NCI-H187 (cell line): ENCODE measurements at places on chromosomes 16 and 17.
A peak's percentile ranks its signal among the peaks of the same experiment; 100 is the strongest.

DNA sequence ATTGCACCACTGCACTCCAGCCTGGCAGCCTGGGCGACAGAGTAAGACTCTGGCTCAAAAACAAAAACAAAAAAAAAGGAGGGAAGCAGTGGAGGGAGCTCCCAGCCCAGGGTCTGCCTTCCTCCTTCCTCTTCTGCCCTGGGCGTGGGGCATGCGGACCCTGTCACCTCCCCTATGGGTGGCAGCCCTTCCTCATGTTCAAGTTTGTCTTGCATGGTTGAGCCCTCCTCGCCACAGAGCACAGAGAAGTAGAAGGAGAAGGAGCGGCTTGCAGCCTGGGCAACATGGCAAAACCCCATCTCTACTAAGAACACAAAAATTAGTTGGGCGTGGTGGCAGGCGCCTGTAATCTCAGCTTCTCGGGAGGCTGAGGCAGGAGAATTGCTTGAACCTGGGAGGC lies 21.4 kb upstream of the TIMP2 start:
- no peak for DNase-seq

DNA sequence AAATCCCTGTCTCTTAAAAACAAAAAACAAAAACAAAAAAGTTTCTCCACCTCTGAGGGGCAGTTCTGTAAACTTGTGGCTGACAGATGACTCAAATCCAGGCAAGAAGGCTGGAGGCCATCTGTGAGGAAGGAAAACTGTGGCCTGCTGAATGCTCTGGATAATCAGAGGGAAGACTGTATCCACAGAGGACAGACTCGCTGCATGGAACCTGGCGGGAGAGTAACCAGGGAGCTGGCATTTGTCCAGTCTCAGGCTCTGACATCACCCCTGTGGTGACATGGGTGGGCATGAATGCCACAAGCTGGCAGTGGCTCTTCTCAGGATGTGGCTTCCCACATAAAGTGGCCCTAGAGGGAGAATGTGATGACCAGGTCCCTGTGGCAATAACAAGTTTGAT lies 2.8 kb upstream of the KSR1 start:
- DNase-seq, result no peak

DNA sequence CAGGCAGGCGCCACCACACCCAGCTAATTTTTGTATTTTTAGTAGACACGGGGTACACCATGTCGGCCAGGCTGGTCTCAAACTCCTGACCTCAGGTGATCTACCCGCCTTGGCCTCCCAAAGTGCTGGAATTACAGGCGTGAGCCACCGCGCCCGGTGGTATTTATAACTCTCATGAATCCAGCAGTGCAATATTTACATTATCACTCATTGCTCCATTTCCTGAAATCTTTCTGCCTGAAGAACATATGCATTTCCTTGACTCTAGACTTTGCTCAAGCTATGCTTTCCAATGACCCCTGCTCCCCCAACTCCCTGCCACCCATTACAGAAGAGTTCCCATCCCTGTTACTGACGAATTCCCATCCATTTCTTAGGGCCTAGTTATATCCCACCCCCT lies 19.7 kb upstream of the NDUFAB1 start:
- no peak for DNase-seq

GRCh38 chr17:49647256-49647585 lies 30.7 kb downstream of the SPOP start:
- DNase-seq, result no peak

GRCh38 chr16:27363797-27364196 lies 38.2 kb upstream of the IL21R start:
- no peak for DNase-seq

- DNase-seq, result no peak
Measured at GRCh38 chr17:33968350-33969044, 286.6 kb upstream of the CCL2 start.

DNA sequence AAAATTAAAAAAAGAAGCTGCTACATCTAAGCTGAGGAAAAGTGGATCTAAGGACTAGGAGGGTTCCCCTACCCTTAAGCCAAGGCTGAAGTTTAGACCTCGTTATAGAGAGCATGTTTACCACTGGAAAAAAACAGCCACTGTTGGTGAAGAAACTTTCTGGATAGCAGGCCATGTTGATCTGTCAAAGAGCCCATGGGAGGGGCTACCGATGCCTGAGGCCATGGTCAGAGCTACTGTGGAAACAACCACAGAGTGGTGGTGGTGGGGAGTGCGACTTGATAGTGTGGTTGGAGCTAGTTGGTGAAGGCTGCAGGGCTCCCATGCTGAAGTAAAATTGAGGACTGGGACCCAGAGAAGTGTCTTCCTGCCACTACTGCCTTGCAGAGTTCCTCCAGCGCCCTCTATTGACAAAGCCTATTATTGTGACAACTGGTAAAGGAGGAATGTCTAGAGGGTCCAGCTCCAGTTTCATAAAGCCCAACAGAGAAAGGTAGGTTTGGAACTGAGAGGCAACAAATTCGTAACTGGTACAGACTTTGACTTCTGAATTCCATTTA lies 12.7 kb upstream of the FAM20A start:
- DNase-seq, result peak; percentile 50

DNA sequence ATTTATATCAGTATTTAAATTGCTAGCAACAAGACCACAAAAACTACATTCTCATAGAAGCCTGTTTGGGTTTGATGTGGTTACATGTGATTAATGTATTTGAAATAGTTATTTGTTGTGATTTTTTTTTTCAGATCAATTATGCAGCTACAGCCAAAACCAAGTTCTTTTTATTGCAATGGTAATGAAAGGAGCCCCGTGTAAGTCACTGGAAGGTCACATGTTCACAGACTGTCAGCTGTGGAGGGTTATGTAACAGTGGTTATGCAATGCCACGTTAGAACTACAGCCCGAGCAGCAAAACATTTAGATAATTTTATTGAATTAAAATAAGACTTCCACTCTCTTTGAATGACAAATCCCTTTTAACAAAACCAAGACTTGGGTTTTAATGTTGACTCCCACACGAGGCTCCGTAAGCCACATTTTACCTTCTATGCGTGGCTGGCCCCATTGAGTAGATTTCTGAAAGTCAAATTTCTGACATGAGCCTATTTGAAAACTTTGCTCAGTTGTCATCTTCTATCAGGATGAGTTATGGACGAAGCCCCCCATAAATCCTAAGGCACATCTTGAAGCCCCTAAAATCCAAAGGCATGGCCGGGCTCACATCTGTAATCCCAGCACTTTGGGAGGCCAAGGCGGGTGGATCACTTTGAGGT lies 41.8 kb upstream of the SEC14L1 start:
- no peak for DNase-seq

DNA sequence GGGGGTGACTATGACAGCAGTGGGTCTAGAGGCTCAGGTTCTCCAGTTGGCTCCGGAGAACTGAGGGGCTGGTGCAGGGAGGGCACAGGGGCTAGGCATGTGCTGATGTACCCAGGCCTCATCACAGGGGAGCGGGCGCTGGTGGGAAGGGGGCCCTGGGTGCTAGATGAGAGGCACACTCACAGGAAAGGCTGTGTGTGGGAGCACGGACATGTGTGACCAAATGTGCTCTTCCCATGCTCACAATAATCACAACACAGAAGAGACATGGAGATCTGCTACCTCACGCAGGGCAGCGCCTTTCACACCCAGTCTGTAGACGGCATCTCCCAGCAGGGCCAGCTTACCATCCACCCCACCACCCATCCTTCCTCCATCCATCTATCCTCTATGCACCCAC lies 17.4 kb upstream of the RASD1 start:
- no peak for DNase-seq

- DNase-seq, result no peak
Measured at GRCh38 chr16:12447556-12447955, 356.1 kb downstream of the CPPED1 start.

GRCh38 chr16:23025692-23026307 lies 123.5 kb downstream of the USP31 start:
- DNase-seq, result no peak
